ENCODE measurements at places on chromosomes 2 and 18. TPM values are rescaled to one million over a fixed set of nuclear protein-coding genes. Genes with fewer than 3 reads are reported as not detected.
A peak's percentile ranks its signal among the peaks of the same experiment; 100 is the strongest.

DNA sequence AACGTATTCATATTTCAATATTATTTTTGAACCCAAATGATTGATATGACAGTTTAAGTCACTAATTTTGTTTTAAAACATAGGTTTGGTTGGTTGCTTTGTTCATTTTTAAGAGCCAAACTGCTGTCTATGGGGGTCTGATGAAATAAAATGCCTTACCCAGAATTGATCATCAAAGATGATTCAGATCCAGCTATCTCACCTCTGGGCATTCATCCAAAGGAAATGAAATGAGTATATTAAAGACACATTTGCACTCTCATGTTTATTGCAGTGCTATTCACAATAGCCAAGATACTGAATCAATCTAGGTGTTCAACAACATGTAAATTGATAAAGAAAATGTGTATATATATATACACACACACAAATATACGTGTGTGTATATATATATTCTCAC lies 326.9 kb upstream of the GULP1 start:
- DNase-seq = no peak

DNA sequence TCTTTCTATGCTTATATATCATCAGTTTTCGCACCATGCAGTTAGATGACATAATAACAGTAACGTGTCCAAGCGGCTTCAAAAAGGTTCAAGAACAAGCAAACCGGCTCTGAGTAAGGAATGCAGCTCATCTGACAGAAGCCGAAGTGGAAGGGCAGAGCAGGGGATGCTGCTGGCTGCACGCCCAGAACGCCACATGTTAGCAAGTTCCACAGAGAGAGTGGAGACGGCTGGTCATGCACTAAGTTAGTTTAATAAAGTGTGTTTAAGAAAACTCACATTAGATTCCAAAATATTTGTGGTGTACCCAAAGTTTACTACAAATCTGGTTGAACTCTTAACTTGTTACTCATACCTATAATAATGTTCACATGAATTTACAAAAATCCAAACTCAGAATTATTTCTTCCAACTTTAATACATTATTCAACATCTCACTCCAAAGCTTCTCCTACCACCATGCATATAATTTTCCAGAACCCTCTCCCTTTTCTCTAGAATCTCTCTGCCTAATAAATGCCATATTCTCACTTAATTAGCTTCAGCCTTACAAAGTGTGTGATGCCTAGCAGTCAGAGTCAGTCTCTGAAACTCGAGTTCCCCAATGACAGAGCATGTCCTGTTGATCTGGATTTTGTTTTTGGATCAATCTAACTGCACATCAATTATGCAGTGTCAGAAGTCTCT lies 170.0 kb downstream of the DNAH7 start:
- peak; percentile 98 for DNase-seq

GRCh38 chr2:148594216-148594615 lies 50.3 kb upstream of the EPC2 start:
- DNase-seq = no peak

GRCh38 chr2:63846487-63846886 lies 4.8 kb downstream of the UGP2 start:
- DNase-seq = no peak

DNA sequence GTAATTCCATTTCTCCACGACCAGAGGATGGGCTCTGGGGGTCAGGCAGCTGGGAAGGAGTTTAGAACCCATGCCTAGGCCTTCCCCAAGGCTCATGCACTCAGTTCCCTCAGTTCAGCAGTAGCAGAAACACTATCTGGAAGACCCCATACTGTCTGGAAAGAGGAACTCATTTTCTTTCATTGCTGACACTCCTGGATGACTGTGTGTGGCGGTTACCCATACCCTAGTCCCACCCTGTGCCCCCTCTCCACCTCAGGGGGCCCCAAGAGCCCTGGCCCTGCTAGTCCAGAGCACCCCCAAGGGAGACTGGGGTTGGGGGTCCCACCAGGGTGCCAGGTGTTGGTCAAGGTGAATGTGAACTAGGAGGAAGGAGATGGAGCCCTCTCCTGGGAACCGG lies 29.5 kb downstream of the TPRKB start:
- no peak for DNase-seq

DNA sequence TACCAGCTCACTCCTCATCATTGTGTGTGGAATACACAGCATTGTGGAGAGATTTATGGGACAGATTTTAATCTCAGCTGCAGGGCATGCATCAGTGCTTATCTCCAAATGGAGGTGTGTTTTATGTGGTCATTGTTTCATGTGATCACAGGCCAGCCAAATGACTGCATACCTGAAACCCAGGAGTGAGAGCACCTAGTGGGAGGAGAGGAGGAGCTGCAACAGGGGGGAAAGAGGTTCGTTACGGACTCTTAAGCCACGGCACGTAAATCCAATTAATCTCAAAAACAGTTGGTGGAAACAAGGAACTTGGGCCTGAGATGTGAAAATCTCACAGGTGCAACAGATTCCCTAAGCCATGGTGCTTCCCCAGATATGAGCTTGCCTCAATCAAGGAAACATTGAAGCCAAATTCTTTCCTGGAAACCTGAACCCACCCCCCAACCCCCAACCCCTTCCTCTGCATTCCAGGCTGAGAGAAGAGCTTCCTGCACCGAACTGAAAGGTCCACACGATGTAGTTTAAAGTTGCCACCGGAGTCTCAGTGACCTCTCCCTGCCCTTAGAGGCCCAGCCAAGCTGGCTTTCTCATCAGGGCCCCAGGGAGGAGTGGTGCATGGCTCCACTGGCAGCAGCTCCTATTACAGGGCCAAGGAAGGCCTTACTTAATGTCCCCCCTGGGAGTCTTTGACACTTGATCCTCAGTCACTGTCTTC lies 167.4 kb downstream of the C1D start:
- no peak for DNase-seq

DNA sequence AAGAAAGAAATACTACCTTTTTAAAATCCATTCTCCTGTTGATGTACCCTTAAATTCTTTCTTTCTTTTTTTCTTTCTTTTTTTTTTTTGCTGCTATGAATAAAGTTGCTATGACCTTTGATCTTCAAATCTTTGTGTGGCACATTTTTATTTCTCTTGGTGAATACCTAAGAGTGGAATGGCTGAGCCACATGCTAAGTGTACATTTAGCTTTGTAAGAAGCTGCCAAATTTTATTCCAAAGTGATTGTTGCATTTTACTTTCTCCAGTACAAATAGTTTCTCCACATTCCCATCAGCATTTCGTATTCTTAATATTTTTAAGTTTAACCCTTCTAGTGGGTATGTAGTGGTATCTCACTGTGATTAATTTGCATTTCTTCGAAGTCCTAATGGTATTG lies 88.8 kb upstream of the RAB27B start:
- no peak for DNase-seq

- DNase-seq = no peak
Observed at GRCh38 chr2:234953116-234954031, 1.6 kb downstream of the SH3BP4 start.

- DNase-seq = no peak
Observed at GRCh38 chr2:188582211-188582610, 290.5 kb downstream of the GULP1 start.

DNA sequence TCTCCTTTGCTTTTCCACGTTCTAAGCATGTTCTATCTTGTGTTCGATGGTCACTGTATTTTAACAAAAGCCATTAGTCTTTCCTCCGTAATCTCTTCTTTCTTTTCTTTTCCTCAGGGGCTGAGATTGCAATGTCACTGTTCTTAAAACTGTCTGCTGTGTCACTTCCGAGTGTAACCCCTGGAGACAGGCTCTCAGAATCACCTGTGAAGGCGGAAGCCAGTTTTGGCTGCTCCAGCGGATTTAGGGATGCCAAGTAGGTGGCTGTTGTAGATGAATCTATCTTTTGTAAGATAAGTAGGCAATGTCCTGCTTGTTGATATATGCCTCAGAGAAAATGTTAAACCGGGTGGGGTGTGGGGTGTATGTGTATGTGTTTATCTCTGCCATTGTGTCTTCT lies 94.7 kb upstream of the L3MBTL4 start:
- no peak for DNase-seq

DNA sequence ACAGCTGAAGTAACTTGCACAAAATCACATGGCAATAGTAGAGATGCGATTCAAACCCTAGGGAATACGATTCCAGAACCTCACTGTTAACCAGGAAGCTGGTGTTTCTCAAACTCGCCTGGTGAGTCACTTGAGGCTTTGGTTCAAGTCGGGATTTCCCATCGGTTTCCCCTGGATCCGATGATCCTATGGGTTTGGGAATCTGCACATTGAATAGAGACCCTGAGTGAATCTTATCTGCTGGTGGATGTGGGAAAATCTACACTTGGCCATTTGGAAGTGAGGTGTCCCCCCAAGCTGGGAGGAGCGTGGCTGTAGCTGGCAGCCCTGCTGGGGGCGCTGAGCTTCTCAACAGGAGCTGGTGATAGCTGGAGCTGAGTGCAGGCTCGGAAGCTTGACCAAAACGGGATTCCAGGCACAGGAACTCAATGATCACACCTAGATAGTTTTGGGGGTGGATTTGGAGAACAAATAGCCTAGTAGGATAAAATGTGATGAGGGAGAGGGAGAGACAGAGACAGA lies 135.4 kb downstream of the PRKCE start:
- no peak for DNase-seq

- DNase-seq = no peak
Observed at GRCh38 chr2:219508444-219508734, 5.9 kb upstream of the ASIC4 start.

The NETO1 gene
- not detected for total RNA-seq

The CYP26B1 gene
- 5.4 TPM for total RNA-seq

The TCF23 gene
- total RNA-seq = not detected

The FRZB gene
- not detected for total RNA-seq

The MC5R gene
- 0.69 TPM for total RNA-seq

The CD302 gene
- total RNA-seq = 4.4 TPM

The CIB4 gene
- total RNA-seq = not detected

The ADNP2 gene
- total RNA-seq = 9.5 TPM
